ENCODE measurements at places on chromosomes 12 and 14.

DNA sequence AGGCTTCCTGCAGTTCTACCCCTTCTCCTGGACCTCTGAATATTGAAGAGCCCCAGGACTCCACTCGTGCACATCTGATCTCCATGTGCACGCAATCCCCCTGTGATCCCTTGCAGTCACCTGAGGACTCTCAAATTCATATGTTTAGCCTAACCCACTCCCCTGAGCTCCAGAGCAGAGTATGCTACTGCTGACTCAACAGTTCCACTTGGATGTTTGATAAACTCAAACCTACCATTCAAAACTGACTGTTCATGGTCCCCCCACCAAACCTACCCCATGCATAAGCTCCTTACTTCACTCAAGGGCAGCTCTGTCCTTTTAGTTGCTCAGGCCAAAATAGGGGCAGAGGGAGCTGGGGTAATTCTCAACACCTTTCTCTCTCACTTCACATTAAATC lies 96.0 kb downstream of the DNAI7 start:
- DNase-seq, result no peak

DNA sequence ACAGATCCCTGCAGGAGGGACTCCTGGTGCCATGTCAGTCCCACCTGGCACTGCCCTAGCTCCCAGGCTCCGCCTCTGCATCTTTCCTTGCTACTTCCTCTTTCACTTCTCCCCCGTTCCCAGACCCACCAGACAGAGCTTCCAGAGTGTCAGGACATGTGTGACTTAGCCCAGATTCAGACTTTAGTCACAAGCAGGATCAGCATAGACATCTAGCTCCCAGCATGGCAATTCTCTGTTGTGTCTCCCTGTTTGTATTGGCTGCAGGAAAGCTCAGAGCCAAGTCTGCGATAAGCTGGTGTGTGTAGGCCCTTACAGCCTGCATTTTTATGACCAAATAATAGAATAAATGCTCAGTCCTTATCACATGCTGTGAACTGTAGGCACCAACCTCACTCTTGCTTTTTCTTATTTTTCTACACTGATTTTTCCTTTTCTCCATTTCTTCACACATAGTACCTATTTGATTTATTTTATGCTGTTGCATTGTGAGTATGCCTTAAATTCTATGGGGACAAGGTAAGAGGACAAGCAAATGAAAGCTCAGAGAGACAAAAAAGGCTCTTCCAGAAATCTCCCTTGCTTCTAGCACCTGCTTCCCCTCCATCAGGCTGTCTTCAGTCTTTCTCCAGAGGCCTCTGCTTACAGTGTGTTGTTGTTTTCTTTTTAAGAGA lies 5.9 kb downstream of the DHRS2 start:
- DNase-seq, result no peak

GRCh38 chr12:100481021-100481420 lies 7.4 kb downstream of the NR1H4 start:
- DNase-seq, result no peak

GRCh38 chr14:32648434-32648833 lies 290.2 kb upstream of the NPAS3 start:
- DNase-seq, result peak; percentile 79

- no peak for DNase-seq
Measured at GRCh38 chr14:70366911-70367310, 7.4 kb upstream of the COX16 start.

DNA sequence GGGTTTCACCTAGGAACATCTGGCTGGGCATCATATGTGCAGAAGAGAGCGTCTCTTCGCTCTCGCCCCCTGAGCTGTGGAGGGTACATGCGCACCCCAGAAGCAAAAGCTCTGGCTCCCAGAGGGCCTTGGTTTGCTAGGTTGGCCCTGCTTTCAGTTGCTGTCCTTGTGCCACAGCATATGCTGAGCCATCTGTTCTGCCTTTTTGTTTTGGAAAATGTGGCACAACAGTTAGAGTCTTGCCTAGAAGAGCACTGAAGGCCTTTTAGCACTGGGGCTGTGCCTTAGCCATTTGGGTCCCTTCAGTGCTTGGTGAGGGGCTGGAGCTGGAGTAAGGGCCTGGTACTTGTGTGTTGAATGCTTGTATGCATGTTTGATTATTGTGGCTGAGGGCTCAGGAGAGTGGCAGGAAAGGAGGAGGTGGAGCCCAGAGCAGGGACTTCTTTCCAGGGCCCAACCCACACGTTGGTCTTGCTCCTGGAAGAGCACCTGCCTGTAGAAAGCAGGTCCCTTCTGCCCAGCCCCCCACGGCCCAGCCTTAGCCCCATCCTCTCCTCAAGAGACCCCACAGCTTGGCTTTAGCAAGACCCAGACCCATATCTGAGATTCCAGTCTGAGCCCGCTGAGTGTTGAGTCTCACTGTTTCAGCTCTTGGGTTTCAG lies 113.7 kb downstream of the SLC25A47 start:
- DNase-seq, result no peak

DNA sequence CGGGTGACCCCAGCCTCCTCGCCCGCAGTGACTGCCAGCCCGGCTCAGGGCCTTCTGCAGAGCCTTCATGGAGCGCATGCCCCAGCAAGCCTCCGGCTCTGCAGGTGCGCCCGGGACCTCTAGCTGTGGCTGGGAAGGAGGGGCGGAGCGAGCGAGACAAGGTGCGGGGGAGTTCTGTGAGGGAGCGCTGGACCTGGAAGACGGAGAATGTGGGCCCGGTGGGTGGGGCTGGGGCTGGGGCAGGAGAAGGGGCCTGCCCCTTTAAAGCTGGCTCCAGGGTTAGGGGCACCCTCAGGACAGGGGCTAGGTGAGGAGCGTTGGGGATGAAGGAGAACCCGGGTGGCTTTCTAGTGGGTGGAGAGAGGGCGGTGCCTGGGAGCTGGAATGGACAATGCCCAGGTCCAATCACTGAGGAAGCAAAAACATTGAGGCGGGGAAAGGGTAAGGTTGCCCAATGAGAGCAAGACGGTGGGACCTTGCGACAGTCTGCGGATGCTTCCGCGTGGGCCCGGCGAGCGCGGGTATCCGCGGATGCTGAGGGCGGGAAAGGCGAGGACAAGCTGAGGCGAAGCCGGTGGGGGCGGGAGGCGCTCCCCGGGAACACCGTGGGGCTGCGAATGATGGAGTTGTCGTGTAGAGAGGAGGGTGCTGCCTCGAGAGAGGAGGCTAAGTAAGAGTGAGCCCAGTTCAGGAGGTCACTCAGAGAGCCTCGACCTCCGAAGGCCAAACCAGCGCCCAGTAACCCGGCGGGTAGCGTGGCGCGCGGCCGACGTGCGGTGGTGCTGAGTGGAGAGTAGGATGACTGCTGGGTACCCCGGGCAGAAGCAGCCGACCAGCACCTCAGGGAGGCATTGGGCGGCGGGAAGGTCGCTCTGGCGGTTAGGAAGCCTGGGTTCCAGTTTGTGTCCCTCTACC lies at the start of gene GLS2:
Gene GLS2, minus strand, starts transcription at position 121 of the 915 bp plus-strand sequence. Its CDS starts 43 bp downstream, at position 78.
- peak; percentile 35 for DNase-seq

- no peak for DNase-seq
Measured at GRCh38 chr14:67167420-67168109, 21.7 kb upstream of the GARIN2 start.

DNA sequence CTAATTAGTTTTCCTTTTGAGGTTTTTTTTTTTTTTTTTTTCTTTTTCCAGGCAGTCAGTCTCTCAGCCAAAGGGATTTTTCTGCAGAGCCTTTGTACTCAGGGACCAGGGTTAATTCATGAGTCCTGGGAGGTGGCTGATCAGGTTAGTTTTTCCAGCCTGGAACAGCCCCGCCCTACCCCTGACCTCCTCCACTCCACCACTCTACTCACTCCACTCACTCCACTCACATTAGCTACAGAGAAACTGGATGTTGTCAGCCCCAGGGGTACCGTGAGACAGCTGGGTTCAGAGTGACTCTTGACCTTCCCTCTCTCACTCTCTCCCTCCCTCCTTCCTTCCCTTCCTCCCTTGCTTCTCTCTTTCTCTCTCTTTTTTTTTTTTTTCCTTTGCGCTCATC lies 161.0 kb downstream of the CRADD start:
- DNase-seq, result no peak

GRCh38 chr14:45199230-45199629 lies 53.8 kb downstream of the MIS18BP1 start:
- DNase-seq, result no peak

DNA sequence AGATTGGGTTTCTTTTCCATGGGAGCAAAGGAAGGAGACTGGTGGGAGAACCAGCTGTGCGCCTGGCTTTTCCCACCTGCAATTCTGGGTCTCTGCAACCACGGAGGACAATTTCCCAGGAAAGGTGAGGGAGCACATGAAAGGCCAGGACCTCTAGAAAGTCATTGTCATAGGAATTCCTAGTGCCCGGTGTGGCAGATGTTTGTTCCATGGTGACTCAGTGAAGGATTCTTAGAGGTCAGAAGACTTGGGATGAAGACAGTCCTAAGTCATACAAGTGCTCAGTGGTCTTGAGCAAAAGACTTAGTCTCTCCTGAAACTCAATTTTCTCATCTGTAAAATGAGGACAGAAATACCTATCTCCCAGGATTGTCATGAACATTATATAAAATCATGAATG lies 51.3 kb downstream of the KCNA5 start:
- DNase-seq, result no peak

- DNase-seq, result no peak
Measured at GRCh38 chr12:14920475-14921126, 17.7 kb downstream of the ERP27 start.

DNA sequence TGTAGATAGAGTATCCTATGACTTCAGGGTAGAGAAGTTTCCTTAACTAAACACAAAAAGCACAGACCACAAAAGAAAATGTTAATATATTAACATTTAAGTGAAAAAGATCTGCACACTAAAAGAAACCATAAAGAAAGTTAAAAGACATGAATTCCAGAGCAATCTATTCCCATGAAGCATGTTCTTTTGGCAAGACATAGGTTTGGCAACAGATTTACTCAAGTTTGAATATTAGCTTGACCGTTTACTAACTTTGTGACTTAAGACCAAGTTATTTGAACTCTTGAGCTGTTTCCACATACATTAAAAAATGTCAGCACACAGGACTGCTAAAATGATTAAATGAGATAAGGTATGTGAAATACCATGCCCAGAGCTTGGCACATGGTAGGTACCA lies 35.7 kb upstream of the GZMB start:
- DNase-seq, result no peak

DNA sequence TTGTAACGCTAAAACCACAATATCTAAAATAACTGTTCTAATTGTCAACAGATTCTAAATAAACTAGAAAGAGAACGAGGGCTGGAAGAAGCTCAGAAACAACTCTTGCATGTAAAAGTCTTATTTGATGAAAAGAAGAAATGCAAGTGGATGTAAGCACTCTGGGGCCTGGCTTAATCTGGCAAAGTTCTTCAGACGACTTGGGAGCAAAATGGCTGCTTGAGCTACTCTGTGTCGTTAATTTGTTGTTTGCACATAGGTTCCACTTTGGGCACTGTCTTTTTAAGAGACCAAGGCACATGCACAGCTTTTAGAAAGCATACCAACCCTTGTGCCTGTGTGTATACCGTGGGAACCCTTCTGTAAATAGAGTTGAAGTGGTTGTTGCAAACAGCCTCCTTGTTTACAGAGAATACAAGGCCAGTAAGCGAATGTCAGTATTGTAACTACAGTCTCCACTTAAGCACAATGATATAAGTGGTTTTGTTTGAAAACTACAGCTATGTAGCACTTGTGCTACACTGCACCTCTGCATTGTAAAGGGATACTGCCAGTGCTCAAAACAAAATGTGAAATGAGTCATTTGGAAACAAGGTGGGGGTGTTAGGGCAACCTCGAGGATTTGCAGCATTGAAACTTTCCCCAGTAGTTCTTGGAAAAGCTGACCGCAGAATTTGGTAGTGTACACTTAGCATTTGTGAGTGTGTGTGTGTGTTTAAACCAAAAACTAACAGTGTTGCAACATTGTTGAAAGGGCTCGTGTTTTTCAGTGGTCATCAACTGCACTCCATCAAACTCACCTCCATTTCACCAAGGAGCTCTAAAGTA lies 154.3 kb downstream of the CEP83 start:
- no peak for DNase-seq

DNA sequence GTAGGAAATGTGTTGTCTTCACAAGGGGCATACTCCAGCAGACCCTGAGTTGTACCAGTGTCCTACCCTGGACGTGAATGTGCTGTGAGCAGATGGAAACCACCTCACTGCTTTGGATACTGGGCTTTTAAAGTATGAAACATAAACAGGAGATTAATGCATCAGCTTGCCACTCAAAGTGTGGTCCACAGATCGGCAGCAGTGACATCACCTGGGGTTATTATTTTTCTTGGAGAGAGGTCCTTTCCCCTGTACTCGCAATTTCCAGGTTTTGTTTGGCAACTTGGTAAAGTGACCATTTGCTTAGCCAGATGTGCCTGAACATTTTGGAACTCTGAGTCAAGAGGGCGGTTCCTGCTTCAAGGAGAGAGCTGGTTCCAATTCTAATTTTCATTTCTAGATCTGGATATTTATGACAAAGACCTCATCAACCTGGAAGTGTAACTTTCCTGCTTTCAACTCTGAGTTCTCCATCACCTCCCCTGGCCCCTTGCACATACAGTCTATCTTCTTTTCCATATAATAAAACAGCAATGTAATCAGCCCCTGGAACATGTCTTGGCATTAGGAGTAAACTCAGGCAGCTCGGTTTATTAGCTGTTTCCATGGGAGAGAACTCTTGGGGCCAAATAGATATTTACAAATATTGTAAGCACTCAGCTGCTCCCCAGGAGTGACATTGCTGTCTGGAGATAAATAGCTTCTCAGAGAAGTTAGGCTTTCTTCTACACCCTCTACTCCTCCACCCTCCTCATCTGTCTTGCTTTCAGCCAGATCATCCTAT lies 237.0 kb upstream of the TBX3 start:
- DNase-seq, result peak; percentile 72

GRCh38 chr14:100558226-100558625 lies 29.0 kb downstream of the BEGAIN start:
- no peak for DNase-seq

DNA sequence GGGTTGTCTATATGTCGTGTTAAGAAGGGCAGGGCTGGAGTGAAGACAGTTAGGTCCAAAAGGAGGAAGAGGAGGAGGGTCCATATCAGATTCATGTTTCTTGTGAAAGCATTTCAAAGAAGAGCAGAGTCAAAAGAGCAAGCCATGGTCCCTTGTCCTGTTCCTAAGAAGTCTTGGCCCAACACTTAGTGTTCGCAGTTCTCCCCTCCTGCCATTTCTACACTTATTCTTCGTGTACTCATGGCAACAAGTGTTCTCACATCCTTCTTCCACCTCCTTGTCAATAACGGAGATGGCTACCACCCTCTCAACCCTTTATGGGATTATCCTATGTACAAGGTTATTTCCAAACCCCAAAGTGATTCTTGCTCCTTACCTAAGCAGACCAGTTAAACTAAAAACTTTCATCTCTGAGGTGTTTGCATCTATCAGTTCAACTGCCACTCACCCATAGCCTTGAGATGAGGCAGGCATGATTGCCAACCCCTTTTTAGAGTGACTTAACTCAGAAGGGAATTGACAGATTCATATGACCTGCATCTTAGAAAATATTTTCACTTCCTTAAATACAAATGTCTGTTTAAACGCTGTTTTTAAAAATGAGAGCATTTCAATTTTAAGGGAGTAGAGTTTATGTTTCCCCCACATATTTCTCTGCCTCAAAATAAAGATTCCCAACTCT lies 19.8 kb upstream of the RNASE2 start:
- DNase-seq, result no peak

GRCh38 chr14:61099216-61099835 lies 118.3 kb downstream of the SLC38A6 start:
- DNase-seq, result no peak

All from BJ (cell line).